ENCODE measurements at places on chromosomes 1 and 21.
A peak's percentile ranks its signal among the peaks of the same experiment; 100 is the strongest.

- no peak for DNase-seq
Observed at GRCh38 chr1:34529935-34530859, 224.7 kb upstream of the GJB5 start.

- no peak for DNase-seq
Observed at GRCh38 chr1:219753914-219754313, 141.0 kb upstream of the ZC3H11B start.

DNA sequence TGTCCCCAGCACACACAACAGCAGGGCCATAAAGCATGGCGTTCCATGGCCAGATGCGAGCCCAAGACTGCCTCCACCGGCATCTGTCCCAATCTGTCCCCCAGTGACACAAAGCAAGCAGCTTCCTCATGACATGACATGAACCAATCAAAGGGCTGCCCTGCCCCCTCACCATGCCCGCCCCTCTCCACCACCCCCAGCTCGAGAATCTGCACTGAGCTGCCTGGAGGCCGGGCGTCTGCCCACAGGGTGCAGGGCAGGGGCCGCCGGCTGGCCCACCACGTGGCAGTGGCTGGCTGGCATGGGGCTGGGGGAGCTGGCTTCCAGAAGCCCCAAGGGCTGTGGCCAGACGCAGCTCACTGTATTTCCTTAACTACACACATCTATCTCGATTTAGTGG lies 27.8 kb downstream of the WNT9A start:
- DNase-seq: no peak

DNA sequence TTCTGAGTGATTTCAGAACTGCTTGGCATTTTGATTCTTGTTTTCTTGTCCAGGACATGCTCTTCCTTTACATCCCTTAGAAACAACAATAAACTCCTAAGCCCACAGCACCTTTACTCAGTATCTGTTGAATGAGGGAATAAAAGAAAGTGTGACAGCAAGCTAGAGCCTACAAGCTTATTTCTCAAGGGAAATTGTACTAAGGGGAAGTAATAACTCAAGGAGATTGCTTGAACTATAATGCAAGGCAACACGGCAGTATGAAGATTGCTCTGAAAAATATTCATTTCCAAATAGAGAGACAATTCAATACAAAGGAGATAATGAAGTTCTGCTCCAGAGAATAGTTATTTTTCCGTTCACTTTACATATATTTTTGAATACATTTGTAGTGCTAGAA lies 6.5 kb downstream of the OR6P1 start:
- DNase-seq: no peak

GRCh38 chr1:192448026-192448578 lies 127.5 kb upstream of the RGS1 start:
- no peak for DNase-seq

DNA sequence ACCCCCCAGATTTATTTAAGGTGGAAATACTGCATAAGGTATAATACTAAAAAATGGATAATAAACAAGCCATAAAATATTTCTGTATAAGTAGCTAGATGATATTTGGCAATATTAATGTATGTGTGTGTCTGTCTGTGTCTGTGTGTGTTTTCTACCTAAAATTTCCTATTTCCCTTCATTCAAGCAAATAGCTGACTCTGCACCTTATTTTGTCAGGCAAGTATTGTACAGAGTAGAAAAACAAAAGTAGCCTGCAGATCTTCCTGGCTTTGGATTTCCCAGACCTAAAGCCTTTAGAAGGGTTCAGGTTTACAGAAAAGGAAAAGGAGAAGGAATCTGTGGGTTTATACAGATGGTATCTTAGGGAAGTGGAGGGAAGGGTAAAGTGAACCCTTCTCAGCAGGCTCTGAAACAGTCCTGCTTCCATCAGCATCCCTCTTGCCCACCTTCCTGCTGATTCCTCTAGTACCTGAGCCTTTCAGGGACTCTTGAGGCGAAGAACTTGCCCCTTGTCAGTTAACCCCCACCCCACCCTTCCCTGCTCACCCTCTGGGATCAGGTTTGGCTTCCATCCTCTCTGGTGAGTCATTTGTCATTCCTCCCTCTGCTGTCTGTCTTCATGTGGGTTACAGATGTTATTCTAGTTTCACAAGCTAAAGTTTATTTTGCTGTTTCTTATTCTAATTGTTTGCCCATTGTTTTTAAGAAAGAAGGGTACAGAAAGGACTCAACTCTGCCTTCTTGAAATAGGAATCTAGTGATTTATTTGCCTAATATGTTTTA lies 21.7 kb upstream of the RGS16 start:
- no peak for DNase-seq

DNA sequence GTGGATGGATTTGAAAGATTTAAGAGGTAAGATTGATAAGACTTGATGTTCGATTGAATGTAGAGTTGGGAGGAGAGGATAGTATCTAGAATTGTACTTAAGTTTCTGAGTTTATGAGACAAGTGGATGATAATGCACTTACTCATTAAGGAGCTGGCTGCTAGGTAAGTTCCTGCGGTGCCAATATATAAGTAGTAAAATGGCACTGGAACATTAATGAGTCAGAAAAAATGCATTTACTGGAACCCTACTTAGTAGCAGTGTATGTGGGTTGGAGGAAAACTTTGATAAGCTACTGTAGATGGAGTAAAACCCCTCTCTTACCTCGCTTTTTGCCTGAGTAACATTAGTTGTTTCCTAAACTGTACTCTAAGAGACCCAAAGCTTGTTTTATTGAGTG lies 68.2 kb downstream of the ZFYVE9 start:
- no peak for DNase-seq

DNA sequence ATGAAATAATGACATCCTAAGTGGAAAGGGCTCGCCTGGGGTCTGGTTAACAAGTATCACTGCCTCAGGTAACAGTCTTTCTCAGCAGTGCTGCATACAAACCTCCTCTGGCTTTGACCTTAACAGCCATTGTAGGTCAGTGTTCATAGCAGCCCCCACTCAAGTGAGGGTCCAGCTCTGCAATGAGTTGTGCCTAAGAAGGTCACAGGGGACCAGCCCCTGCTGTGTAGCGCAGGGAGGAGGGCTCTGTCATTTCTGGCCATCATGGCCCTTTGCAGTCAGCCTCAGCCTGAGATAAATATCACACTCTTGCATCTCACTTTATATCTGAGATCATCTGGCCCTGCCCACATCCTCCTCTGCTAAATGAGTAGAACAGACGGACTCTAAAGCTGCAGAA lies 18.1 kb upstream of the MYSM1 start:
- DNase-seq: peak; percentile 66

- no peak for DNase-seq
Observed at GRCh38 chr1:97056386-97056785, 334.8 kb downstream of the PTBP2 start.

DNA sequence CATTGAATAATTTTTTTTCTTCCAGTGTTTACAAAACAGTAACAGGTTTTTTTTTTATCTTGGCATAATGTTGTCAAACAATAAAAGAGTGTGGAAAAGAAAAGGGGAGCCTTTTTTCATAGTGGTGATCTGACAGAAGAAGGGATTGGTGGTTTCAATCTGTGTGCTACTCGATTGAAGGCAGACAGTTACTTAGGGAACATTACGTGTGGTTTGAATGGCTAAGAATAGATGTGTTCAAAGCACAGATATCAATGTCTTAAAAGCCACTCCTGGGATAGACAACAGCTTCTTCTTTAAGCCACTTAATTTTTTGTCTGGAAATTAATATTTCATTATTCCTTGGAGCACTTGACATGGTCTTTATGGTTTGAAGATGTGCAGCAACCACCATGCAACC lies 558.6 kb upstream of the ADGRL2 start:
- no peak for DNase-seq

DNA sequence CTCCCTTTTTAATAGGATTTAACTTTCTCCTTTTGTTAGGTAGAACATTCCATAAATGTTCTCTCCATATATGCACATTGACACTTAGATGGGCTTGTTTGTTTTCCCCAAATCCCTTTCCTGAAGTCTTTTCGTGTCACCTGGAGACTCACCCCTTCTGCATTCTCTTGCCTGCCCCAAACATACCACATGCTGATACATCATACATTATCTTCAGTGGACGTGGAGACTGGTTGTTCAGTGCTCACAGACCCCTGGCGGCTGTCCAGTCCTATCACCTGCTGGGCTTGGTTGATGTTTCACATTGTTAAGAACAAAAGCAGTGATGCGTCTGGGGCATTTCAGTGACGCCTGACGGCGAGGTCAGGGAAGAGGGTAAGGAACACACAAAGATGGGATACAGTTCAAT lies 22.2 kb downstream of the FMOD start:
- DNase-seq: no peak

DNA sequence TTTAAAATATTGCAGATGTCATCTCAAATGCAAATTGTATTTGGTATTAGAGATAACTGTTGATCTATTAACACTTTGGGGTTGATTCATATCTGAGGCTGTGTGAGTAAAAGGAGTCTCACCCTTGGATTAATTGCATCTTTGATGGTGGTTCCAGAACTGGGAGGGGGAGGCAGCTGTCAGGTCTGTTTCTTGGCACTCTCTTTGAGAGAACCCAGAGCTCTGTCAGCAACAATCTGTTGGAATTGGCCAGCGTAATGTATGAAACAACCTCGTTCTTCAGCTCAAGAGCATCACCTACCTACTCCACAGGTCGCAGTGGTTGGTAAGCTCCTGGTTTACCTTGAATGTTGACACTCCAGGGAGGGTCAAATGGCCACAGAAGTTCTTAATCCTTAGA lies 424.1 kb downstream of the CAMTA1 start:
- DNase-seq: no peak

DNA sequence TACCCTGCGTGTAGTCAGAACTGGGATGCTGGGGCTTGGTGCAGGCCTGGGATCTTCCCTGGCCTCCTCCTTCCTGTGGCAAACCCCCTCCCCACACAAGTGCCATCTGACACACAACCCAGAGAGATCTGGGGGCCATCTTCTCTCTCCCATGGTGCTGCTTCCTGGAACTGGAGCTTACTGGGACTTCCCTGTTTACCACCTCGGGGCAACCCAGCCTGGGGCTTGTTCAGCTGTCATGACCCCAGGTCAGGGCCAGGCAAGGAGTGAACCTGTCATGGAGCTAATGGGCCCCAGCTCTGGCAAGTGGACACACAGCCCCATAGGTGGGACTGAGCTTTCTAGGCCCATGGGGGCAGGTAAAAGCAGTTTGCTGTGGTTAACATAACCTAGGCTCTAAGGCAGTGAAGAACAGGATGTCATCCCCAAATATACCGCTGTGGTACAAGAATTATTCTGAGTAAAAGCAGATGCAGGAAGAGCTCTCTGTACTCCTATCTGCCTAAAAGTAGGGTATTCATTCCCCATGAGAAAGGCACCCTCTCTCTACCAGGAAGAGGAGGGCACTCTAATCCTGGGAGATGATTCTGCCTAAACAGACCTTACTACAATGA lies 2.4 kb downstream of the TRIM11 start:
- peak; percentile 67 for DNase-seq

GRCh38 chr21:17370916-17371315 lies 141.9 kb upstream of the CXADR start:
- DNase-seq: no peak

GRCh38 chr1:182652933-182653332 lies 31.5 kb downstream of the RGS8 start:
- no peak for DNase-seq

- DNase-seq: no peak
Observed at GRCh38 chr1:179029321-179029759, 3.6 kb downstream of the FAM20B start.

DNA sequence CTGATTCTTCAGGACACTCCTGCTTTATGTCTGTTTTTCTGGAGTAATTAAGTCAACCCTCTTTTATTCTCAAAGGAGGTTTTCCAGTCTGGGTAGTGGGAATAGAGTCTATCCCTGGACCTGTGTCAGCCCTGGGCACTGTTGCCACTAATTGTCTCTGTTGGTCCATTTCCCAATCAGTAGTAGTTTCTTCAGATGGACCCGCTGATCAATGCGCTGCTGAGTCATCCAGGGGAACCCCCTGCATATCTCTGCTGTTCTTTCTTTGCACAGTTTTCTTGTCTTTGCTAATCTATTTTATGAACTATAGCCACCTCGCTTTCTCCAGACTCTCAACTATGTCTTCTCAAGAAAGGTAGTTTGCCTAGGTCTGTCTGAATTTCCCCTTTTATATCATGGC lies 82.5 kb downstream of the TNNI3K start:
- no peak for DNase-seq

- DNase-seq: no peak
Observed at GRCh38 chr1:28108001-28108400, 19.6 kb upstream of the EYA3 start.

- no peak for DNase-seq
Observed at GRCh38 chr1:8889925-8890785, 11.7 kb upstream of the ENO1 start.

- no peak for DNase-seq
Observed at GRCh38 chr1:217977943-217978342, 307.1 kb upstream of the RRP15 start.

GRCh38 chr21:25934771-25935224 lies 200.0 kb downstream of the GABPA start:
- no peak for DNase-seq

GRCh38 chr1:110424699-110425611 lies 17.5 kb upstream of the LAMTOR5 start:
- DNase-seq: no peak

GRCh38 chr21:41891132-41891531 lies 12.0 kb upstream of the PRDM15 start:
- no peak for DNase-seq

DNA sequence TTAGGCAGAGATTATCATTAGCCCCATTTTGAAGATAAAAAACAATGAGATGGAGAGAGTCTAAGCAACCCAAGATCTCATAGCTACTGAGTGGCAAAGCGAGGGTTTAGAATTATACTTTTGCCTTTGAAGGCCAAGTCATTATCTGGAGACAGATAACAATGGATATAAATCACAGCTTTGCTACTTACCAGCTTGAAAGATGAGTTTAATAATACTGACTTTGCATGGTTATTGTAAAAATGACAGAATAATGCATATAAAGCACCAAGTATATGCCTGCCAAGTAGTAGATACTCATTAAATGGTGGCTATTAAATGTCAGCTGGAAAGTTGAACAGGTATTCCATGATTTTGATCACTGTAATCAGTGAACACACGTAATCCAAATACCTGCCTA lies 241.6 kb upstream of the SGIP1 start:
- DNase-seq: no peak

DNA sequence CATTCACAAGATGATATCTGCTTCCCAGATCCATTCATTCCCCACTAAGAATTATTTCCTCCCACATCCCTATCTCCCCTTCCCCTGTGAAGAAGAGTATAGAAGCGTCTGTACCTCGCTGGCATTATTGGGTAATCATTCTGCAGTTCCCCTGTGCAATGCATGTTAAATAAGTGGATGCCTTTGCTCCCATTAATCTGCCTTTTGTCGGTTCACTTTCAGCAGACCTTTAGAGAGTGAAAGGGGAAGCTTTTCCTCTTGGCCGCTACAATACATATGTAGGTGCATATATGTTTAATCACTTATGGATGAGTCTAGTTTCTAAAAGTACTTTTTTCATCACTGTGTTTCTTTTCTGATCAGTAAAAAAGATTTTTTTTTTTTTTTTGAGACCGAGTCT lies 7.0 kb downstream of the CLCN6 start:
- DNase-seq: peak; percentile 8

Measured in activated effector memory CD4-positive, alpha-beta T cell treated with anti-CD3 and anti-CD28 coated beads, Interleukin-2, amount 50 U/mL, for 16 hours (primary cell).